ENCODE measurements at places on chromosomes 7 and 10. TPM values are rescaled to one million over a fixed set of nuclear protein-coding genes. Genes with fewer than 3 reads are reported as not detected.

The SH2D4B gene
- under 0.01 TPM for total RNA-seq

The OR6B1 gene
- total RNA-seq, result not detected

The CUTC gene
- 25.0 TPM for total RNA-seq

The PNLIPRP1 gene
- total RNA-seq, result not detected

The PAX4 gene
- not detected for total RNA-seq

The SPDYE1 gene
- not detected for total RNA-seq

The TUBB8 gene
- not detected for total RNA-seq

The SLC26A3 gene
- total RNA-seq, result not detected

The ACTR3C gene
- 6.4 TPM for total RNA-seq

The DNAH11 gene
- total RNA-seq, result 2.6 TPM

The CAV1 gene
- total RNA-seq, result 157 TPM
